ENCODE measurements at places on chromosomes 1 and 21.

DNA sequence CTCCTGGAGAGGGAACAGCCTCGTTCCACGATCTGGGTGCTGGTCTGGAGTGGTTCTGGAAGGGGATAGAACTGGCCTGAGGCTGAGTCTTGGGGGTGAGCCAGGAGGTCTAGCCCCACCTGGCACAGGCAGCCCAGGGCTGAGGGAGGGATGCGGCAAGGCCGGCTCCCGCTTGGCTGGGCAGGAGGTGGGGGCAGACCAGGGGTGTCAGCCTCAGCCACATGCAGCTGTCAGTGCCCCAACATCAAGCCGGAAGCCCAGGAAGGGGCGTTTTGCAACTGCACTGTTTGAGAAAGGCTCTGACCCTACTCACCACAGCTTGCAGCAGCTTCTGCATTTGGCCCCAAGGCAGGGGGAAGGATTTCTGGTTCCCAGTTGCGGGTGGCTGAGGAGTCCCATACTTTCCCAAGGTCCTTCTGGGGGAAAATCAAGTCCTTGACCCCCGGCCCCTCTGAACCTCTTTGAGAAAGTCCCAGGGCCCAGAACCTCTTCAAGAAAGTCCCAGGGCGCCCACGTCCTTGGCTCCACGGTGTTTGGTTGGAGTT, 2.0 kb downstream of the EFHD2 start:
- peak; percentile 58 for DNase-seq

GRCh38 chr1:156099282-156099681, 15.2 kb upstream of the LMNA start:
- DNase-seq, result no peak

DNA sequence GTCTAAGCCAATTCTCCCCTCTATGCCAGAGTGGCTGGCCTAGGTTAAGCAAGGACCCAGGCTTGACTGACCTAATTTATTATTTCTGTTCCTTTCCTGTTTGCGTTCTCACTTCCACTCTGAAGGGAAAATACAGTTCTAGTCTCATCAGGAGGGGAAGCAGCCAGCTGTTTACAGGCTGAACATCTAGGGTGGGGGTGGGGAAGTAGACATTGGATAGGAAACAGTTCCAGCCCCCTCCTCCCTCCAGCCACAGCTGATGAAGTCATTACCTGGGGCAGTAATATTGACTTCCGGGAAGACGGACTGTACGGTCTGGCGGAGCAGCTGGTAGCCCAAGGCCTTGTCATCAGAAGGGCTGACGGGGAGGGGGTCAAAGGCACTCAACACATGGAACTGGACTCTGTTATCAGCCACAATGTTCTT, 17.6 kb downstream of the PM20D1 start:
- DNase-seq, result no peak

DNA sequence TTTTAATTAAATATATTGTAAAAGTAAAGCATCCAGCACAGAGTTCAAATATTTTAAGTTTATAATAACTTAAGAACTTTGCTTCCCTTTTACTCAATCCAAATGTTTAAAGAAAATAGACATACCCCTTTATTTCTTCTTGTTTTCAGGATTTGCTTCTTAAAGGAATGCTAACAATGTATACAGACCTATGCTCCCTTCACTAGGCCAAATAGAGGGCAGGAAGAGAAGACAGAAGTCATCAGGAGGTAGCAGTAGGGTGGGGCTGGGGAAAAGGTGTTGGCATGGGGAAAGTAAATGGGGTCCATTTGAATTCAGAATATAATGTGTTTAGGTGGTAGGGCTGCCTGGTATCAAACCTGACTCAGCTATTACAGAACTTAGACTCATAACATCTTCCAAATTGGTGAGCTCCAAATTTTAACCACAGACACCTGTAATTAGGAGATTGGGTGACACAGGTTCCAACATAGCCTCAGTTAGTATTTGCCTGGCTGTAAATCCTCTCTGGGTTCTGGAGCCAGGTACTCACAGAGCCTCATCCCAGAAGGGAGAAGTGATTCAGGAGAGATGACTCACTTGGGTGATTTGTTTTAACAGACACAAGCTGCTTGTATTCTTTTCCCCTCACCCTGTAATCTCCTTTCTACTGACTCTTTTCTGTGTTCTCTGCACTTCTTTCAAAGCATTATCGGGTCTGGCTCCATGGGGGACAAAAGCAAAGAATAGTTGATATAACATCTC, 60.1 kb upstream of the DUSP10 start:
- DNase-seq, result no peak

GRCh38 chr1:204706838-204707509, 21.4 kb upstream of the LRRN2 start:
- DNase-seq, result no peak

GRCh38 chr1:201551877-201552731, 13.2 kb downstream of the NAV1 start:
- no peak for DNase-seq

GRCh38 chr1:240794046-240794843, 182.3 kb upstream of the GREM2 start:
- DNase-seq, result no peak

DNA sequence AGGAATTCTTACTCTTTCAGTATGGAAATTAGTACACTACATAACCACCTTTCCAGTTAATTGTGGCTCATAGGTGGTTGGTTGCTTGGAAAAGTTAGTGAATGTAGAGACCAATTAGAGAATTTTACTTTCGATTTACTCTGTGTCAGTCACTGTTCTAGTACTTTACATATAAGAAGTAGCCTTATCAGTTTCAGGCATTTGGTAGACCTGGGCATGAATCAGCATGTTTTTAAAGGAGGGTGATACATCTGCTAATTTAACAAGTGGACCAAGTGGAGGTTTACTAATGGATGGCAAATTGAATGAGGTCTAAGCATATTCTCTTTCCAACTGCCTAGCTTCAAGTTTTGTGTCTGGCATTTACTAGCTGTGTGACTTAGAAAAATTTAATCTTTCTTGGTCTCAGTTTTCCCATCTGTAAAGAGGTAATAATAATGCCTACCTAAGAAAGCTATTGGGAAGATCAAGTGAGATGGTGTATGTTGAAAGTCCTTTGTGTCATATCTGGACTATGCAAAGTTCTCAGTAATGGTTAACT, 1158.6 kb downstream of the PLA2G4A start:
- no peak for DNase-seq

- DNase-seq, result no peak
These were observed 23.0 kb upstream of the ZBTB40 start for GRCh38 chr1:22428672-22429071.

- DNase-seq, result no peak
These were observed 59.9 kb downstream of the MAN1C1 start for GRCh38 chr1:25676488-25676887.

DNA sequence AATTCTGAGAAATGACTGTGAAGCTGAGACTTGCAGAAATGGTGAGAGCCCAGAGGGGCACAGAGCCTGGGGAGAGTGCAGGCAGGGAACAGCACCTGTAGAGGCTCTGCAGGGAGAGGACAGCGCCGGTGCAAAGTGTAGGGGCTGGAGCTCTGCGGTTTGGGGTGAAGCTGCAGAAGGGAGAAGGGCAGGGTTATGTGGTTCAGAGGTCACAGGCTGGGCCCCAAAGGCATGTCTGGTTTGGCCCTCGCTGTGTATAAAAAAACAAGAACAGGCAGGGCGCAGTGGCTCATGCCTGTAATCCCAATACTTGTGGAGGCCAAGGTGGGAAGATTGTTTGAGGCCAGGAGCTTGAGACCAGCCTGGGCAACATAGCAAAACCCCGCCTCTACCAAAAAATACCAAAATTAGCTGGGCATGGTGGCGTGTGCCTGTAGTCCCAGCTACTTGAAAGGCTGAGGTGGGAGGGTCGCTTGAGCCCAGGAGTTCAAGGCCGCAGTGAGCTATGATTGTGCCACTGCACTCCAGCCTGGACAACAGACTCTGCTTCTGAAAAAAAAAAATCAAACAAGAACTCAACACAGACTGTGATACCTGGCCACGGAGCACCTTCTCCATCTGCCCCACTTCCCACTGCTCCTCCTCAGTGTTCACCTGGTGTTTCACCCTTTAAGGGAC, 29.1 kb downstream of the SERINC2 start:
- DNase-seq, result no peak

GRCh38 chr1:44025816-44026215, 5.4 kb downstream of the SLC6A9 start:
- DNase-seq, result no peak

DNA sequence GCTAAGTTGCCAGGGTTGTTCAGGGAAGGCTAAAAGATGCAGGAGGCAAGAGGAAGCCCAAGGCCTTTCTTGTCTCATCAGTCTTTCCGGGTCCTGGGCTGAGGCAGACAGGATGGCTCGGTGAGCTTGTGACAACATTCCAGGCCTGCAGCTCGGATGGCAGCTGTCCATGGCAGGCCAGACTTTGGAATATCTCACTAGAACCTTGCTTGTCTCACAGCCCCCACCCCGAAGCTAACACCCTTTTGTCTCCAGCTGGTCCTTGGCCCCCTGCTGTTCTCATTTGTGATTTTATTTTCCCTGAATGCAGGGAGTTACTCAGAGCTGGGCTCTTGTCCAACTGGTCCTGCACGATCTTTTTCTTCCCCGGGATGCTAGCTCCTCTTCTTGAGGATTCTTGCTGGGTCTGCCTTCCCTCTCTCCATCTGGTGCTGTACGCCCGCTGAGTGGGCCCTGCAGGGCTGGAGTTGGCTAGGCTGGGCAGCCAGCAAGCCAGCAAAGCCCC, 477.2 kb upstream of the CAMK1G start:
- no peak for DNase-seq

DNA sequence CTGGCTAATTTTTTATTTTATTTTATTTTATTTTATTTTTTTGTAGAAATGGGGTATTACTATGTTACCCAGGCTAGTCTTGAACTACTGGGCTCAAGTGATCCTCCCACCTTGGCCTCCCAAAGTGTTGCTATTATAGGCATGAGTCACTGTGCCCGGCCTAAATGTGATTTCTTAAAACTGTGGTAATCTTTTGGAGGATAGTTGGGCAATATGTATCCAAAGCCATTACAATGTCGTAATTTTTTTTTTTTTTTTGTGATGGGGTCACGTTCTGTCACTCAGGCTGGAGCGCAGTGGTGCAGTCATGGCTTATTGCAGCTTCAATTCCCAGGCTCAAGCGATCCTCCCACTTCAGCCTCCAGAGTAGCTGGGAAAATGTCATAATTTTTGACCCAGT, 14.2 kb downstream of the ETV3L start:
- DNase-seq, result no peak

DNA sequence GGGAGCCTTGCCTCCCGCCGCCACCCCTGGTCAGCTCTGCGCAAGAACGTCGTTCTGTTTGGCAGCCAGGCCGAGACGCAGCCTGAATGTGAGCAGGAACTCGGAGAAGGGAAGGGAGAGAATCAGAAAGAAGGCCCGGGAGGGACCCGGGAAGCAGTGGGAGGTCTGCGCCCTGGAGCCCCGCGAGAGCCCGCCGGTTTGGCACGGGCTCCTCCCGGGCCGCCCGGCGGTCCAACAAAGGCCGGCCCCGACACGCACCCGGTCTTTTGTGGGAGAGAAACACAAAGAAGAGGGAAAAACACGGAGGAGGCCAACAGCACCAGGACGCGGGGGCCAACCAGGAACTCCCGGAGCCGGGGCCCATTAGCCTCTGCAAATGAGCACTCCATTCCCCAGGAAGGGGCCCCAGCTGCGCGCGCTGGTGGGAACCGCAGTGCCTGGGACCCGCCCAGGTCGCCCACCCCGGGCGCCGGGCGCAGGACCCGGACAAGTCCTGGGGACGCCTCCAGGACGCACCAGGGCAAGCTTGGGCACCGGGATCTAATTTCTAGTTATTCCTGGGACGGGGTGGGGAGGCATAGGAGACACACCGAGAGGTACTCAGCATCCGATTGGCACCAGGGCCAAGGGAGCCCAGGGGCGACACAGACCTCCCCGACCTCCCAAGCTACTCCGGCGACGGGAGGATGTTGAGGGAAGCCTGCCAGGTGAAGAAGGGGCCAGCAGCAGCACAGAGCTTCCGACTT, 2.7 kb upstream of the OLIG2 start:
- DNase-seq, result no peak

GRCh38 chr1:6427441-6428390, 3.1 kb downstream of the ESPN start:
- no peak for DNase-seq

DNA sequence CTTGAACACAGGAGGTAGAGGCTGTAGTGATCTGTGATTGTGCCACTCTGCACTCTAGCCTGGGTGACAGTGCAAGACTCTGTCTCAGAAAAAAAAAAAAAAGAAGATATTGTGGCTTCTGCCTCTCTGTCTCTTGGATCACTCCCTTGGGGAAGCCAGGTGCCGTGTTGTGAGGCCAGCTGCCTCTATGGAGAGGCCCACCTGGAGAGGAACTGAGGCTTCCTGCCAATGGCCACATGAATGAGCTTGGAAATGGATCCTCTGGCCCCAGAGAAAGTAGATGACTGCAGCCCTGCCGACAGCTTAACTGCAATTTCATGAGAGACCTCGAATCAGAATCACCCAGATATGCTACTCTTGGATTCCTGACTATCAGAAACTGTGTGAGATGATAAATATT, 19.7 kb upstream of the AK2 start:
- no peak for DNase-seq

GRCh38 chr1:208531003-208531750, 287.0 kb upstream of the PLXNA2 start:
- DNase-seq, result no peak

GRCh38 chr1:244665771-244666217, 12.9 kb downstream of the DESI2 start:
- DNase-seq, result no peak

DNA sequence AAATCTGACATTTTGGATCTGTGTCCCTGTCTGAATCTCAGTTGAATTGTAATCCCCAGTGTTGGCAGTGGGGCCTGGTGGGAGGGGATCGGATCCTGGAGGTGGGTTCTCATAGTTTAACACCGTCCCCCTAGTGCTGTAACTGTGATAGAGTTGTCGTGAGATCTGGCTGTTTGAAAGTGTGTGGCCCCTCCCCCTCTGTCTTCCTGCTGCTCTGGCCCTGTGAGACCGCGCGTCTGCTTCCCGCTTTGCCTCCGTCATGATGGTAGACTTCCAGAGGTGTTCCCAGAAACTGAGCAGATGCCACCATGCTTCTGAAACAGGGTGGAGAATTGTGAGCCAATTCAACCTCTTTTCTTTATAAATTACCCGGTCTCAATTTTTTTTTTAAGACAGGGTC, 25.0 kb downstream of the AGPAT3 start:
- DNase-seq, result no peak

GRCh38 chr1:99851850-99852454, 1.8 kb downstream of the AGL start:
- DNase-seq, result no peak

DNA sequence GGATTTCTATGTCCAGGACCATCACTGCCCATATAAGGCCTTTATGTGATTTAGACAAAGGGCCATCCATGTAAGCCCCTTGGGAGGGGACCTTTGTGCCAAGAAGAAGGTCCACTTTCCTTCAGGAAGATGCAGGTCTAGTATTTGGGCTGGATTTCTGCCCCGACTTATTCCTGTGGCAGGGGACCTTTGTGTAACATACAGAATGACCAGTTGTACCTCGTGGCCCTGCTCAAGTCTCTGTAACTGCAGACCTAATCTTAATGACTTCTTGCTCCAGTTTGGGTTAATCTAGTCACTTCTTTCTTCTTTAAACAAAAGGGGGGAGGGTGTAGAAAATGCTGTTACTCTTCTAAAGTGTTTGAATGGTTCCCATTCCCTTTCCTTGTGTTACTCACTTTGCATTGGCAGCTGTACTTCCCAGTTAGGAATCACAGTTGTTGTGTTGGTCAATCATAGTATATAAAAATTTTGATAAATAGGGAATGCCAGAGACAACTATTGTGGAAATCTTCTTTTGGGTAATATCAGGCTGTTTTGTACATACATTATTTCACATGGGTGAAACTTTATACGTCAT, 54.2 kb downstream of the MIGA1 start:
- no peak for DNase-seq
